ENCODE measurements at places on chromosomes 6 and 20.

- no peak for DNase-seq
These were observed 75.1 kb downstream of the SNX5 start for GRCh38 chr20:17893445-17893844.

DNA sequence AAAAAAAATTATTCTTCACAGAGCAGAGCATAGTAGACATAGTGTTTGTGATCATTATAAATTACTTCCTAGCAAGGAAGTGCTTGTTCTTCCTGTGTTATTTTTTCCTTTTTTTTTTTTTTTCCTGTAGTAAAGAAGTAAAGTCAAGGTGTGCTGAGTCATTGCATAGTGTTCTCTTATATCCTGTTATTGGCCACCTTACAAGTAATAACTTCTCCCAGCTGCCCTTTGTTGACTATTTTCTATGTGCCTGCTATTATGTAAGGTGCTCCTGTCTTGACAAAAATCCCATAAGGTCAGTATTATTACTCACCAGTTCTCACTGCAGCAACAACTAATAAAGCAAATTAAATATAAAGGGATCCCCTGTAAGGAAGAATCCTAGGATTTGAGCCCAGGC, 195.3 kb downstream of the GJA1 start:
- DNase-seq = no peak

DNA sequence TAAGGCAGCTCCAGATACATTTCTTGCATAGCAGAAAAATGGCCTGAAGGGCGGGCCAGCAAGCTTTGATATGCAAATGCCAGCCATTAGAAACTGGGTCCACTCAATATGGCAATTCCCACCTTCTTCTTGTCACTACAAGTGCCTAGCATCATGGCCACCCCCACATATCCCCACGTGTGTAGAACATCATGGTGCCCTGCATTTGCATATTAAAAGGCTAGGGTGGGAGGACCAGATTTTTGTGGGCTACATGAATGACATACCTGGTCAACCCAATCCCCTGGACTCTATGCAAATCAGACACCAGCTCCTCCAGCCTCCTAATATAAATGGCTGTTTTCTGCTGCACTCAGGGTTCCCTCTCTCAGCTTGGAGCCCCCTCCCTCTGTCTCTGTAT, 31.7 kb downstream of the PLN start:
- no peak for DNase-seq

GRCh38 chr20:57020364-57020763, 246.1 kb downstream of the BMP7 start:
- DNase-seq = no peak

GRCh38 chr20:33411242-33411641, 9.9 kb upstream of the CDK5RAP1 start:
- DNase-seq = peak; percentile 93

- no peak for DNase-seq
These were observed 183.1 kb downstream of the PRDM13 start for GRCh38 chr6:99789767-99790166.

- peak; percentile 39 for DNase-seq
These were observed 304.4 kb upstream of the PLCB4 start for GRCh38 chr20:8764344-8764962.

- no peak for DNase-seq
These were observed 34.5 kb upstream of the DUSP22 start for GRCh38 chr6:257774-258173.

- no peak for DNase-seq
These were observed 81.9 kb downstream of the FIG4 start for GRCh38 chr6:109772883-109773431.

- DNase-seq = no peak
These were observed 632.7 kb upstream of the PTCHD4 start for GRCh38 chr6:48743738-48744137.

GRCh38 chr6:167996424-167997199, 859 bp upstream of the KIF25 start:
- no peak for DNase-seq

DNA sequence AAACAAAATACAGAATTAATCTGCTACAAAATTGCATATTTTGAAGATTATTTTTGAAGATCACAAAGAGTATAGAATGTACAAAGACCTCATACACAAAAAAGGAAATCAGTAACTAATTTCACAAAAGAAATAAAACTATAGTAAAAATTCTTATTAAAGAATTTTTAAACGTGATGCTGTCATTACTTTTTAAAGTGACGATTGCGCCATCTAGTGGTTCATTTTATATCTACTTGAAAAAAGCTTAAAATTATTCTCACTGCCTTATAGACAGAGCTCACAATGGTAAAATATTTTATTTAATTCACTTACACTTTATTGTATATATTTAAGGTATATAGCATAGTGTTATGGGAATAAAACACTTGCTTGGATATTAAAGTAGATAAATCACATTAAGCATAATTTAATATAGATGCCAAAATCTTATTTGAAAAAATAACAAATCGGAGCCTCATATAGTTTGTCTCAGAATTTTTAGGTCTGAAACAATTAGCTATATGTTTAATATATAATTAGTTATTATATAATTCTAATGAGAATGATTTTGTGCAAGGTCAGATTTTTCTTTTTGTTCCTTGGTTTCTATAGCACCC, 128.8 kb downstream of the PHF3 start:
- DNase-seq = peak; percentile 14

DNA sequence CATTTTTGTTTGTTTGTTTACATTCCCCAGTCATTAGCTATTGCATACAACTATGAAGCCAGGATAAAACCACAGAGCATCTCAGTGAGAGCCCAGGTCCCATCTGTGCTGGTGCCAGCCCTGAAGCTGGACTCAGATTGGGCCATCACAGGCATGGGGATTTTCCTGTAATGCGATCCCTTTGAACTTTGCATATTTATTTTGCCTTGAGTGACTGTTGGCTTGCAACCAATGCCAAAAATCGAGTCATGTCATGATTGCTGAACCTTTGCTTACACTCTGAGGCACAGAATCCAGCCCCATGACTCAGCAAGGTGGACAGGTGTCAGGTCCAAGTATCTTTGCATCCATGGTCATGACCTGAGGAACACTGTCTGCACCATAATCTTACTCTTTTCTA, 46.2 kb upstream of the GGTLC1 start:
- peak; percentile 19 for DNase-seq

DNA sequence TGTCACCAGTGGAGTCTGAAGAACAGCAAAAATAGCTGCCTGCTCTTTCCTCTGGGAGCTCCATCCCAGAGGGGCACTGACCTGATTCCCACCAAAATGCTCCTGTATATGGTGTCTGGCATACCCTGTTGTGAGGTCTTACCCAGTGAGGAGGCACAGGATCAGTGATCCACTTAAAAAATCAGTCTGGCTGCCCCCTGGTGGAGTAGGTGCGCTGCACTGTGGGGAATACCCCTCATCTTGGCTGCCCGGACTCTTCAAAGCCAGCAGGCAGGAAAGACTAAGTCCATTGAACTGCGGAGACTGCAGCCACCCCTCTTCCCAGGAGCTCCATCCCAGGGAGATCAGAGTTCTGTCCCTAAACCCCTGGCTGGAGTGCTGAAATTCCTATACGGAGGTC, 230.9 kb upstream of the HTR1E start:
- DNase-seq = no peak

DNA sequence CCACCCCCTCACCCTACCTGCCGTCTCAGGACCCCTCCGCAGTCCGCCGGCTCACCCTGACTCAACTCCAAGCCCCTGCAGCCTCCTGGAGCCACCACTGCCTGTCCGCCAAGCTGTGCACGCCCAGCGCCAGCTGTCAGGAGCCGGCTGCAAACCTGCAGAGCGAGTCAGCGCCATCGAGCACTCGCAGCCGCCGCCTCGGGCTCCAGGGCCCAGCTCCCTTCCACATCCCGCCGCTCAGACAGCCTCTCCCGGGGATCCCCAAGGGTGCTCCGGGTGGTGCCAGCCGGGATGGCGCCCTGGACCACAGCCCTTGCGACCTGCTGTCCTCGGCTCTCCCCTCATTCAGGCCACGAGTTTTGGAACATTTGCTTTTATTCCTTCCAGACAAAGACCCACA, 4.3 kb downstream of the TNNC2 start:
- peak; percentile 86 for DNase-seq

- DNase-seq = no peak
These were observed 1252.6 kb upstream of the CITED2 start for GRCh38 chr6:140627002-140627401.

- DNase-seq = no peak
These were observed 335.8 kb downstream of the CDKAL1 start for GRCh38 chr6:20870021-20870420.

GRCh38 chr20:57609086-57609841, 11.0 kb downstream of the ZBP1 start:
- DNase-seq = no peak

DNA sequence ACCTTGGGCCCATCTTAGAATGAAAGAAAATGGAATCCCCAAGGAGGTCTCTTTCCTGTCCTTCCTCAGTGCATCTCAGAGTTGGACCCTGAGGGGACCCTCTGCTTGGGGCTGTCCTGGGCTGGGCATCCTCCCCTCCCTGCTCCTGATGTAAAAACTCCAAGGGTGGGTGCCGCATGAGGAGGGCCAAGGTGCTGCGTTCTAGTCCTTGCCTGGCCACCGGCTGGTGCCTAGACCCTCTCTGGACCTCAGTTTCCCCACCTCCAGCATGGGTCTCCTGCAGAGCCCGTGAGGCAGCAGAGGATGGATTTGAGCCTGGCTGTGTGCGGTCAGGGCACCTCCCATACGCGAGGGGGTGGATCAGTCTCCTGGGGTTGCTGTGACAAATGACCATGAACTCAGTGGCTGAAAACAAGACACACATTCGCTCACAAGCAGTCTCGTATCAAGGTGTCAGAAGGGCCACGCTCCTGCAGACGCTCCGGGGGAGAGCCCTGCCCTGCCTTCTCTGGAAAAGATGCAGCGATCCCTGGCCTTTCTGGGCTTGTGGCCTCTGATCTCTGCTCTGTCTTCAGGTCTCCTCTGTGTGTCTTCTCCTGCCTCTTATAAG, 54.7 kb downstream of the CHMP4B start:
- no peak for DNase-seq

- no peak for DNase-seq
These were observed 947.4 kb upstream of the CITED2 start for GRCh38 chr6:140321891-140322290.

DNA sequence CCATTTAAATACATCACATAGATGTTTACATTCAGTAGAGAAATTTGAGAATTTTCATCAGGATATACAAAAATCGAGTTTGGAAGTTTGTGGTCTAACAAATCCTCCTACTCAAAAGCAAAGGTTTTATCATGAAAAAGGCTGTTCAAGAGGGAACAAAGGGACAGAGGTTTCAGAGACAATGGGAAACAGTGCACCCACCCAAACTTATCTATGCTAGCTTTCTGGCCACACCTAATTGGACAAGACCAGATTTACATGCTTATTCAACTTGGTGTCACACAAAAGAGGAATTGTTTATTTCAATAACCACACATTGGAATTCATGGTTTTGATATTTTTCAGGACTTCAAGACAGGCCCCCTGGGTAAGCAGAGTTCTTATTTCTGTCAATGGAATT, 28.4 kb upstream of the RSPO3 start:
- DNase-seq = no peak

GRCh38 chr6:75472885-75473284, 20.7 kb downstream of the FILIP1 start:
- DNase-seq = no peak

DNA sequence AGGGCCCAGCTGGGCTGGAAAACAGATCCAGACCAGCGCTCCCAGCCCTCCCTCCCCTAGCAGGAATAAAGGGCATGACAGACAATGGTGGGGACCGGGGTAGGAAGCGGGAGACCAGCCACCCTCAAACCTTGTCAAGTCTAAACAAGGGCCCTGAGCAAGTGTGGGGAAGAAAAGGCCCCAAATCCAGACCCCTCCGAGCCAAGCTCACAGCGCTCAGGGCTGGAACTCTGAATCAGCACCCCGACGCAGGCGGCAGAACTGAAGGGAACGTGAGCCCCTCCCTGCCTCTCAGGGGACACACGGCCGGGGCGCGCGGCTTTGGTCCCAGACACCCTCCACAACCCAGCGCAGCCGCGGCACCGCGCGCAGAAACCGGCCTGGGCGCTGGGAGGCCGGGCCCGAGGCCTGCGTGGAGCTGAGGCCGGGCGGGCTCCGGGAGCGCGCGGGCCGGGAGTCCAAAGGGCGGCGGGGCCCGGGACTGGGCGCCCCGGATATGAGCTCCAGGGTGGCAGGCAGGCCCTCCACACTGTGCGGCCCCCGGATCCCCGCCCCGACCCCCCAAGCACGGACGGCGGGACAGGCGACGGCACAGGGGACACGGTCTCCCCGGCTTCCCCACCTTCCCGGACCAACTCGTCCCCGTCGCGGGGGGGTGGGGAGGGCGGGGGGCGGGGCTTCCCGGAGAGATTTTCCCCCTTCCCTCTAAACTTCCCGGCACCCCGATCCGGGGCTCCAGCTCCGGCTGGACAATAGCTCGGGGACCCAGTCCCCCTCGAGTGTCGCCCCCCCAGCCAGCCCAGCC, 641 bp downstream of the TEAD3 start:
- DNase-seq = no peak

DNA sequence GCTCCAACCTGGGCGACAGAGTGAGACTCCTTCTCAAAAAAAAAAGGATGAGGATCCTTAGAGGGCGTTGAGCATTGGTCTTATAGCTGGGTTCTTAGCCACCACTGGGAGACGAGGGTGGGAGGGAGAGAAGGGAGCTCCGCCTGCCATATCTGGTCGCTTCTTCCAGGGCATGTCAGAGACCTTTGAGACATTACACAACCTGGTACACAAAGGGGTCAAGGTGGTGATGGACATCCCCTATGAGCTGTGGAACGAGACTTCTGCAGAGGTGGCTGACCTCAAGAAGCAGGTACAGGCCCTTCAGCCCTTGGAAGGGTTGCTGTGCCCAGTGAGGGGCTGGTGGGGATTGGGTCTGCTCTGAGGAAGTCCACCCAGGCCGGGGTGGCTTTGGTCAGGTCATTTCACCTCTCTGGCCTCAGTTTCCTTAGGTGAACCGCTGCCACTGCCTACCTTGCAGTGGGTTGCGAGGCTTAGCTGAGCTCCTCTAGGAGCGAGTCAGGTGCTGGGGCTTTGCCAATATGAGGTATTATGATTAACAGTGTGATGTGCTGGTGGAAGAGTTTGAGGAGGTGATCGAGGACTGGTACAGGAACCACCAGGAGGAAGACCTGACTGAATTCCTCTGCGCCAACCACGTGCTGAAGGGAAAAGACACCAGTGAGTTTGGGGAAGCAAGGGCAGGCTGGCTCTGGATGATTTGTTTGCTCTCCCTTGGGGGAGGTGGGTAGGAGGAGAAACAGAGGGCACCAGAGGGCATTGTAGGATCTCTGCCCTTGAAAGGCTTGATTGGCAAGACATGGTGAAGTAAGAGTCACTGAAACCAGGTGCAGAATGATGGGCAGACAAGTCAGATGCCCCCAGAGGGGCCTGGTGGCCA, 8.5 kb downstream of the CNPY3 start:
- no peak for DNase-seq

DNA sequence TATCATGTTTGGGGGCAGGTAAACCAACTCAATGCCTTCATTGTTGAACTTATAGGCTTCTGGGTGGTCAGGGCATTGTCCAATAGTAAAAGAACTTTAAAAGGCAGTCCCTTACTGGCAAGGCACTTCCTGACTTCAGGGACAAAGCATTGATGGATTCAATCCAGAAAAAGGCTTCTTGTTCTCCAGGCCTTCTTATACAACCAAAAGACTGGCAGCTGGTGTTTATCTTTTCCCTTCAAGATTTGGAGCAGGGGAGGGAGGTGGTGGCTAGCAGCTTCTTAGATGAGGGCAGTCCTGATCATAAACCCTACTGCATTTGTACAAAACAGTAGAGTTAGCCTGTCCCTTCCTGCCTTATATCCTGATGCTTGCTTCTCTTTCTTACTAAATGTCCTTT, 57.5 kb downstream of the NCOA3 start:
- peak; percentile 30 for DNase-seq

Data from NCI-H2171 (cell line).